GM18507 (cell line): ENCODE measurements at places on chromosomes 12 and 14.

GRCh38 chr12:32052212-32052713 lies 54.4 kb upstream of the BICD1 start:
- DNase-seq, result no peak

DNA sequence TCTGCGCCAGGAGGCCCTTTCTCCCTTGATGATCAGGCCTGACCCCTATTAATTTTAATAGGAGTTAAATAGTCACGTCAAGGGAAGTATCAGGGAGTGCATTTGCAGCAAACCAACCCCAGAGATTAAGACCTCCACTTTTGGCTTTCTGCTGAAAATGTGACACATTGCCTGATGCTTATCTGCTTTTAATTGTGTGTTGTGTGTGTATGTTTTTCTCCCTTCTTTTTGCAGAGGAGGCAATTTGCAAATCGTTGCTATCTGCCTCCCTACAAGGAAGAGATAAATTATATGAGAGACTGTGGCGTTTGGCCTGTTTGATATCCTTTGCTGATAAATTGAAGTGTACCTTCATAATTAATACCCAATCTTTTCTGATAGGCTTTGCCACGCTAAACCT lies 822.9 kb downstream of the VRK1 start:
- DNase-seq, result no peak

DNA sequence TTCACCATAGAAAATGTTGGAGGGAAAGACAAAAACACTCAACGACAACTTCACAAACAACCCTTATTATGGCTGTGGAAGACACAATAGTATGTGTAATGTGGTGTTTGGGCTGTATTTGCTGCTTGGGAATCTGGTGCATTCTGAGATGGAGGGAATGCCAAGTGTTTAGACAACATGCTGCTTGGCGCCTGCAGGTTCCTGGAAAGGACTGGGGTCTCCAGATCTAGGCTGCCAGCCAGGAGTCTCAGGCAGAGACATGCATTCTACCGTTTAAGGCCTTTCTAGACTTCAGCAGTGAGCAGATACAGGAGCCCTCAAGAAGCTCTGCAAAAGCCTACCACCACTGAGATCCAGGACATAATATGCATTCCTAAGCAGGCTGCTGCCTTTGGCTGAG lies 418.7 kb downstream of the NRXN3 start:
- DNase-seq, result no peak

GRCh38 chr12:54162741-54163140 lies 26.0 kb downstream of the SMUG1 start:
- DNase-seq, result no peak

DNA sequence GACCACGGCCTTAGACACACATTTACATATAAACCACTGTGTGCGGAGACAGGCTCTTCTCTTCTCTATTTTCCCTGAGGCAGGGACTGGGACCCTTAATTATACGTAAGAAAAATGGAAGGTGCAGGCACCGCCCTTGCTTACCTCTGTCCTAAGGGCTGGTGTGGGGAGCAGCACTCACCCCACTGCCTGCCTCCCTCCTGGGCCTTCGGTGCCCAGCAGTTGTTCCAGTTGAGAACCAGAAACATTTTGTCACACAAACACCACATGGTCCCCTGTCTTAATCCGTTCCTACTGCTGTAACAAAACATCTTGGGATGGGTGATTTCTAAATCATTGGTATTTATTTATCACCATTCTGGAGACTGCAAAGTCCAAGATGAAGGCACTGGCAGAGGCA lies 192.7 kb upstream of the DIO3 start:
- no peak for DNase-seq
